Uterus (tissue), 4 donors: ENCODE measurements at places on chromosomes 1 and 21. TPM values are rescaled to one million over a fixed set of nuclear protein-coding genes. Genes with fewer than 3 reads are reported as not detected.

FOXE3 gene
- total RNA-seq, result not detected

FCN3 gene
- total RNA-seq, result not detected

CXADR gene
- total RNA-seq, result 24.1 TPM

RGS8 gene
- total RNA-seq, result not detected

HAPLN2 gene
- not detected for total RNA-seq

SPOCD1 gene
- total RNA-seq, result 1.2 TPM

NBPF6 gene
- total RNA-seq, result not detected

DNAJC28 gene
- not detected for total RNA-seq

KLHDC7A gene
- not detected for total RNA-seq

NMNAT2 gene
- total RNA-seq, result 0.85 TPM

RIMKLA gene
- total RNA-seq, result under 0.01 TPM

REN gene
- 6.8 TPM for total RNA-seq

TDRD5 gene
- not detected for total RNA-seq

BCAN gene
- total RNA-seq, result 2.8 TPM

SYTL1 gene
- 1.6 TPM for total RNA-seq

TSPAN2 gene
- 40.5 TPM for total RNA-seq

UBE4B gene
- total RNA-seq, result 42.9 TPM

GNAT2 gene
- total RNA-seq, result not detected

SYT6 gene
- 0.55 TPM for total RNA-seq

FMN2 gene
- not detected for total RNA-seq

IVL gene
- not detected for total RNA-seq

SGIP1 gene
- total RNA-seq, result 2.9 TPM

IKBKE gene
- not detected for total RNA-seq

CR1 gene
- 2.9 TPM for total RNA-seq

SLAMF6 gene
- total RNA-seq, result 0.82 TPM

PPIAL4G gene
- total RNA-seq, result 0.14 TPM

VWA5B1 gene
- total RNA-seq, result 0.69 TPM

POU3F1 gene
- not detected for total RNA-seq

LRRC53 gene
- total RNA-seq, result 0.21 TPM

POFUT2 gene
- total RNA-seq, result 12.0 TPM

HYI gene
- total RNA-seq, result 76.0 TPM

PLA2G5 gene
- total RNA-seq, result not detected

USH2A gene
- total RNA-seq, result not detected
